Stomach (tissue), 19 donors: ENCODE measurements at places on chromosomes 7 and 10. TPM values are rescaled to one million over a fixed set of nuclear protein-coding genes. Genes with fewer than 3 reads are reported as not detected.

GRCh38 chr7:158444501-158445420 lies 142.9 kb downstream of the PTPRN2 start:
- no peaks in the 10 kb centered on the region for H3K36me3 ChIP-seq
- H3K4me3 ChIP-seq: no peak overlapping the region
- H3K27ac ChIP-seq: no peak overlapping the region
- no peak for DNase-seq
- peaks cover 14% of the 10 kb centered on the region for H3K4me1 ChIP-seq

Gene PUS7
- total RNA-seq: 24.2 TPM

Gene NEUROD6
- total RNA-seq: not detected

Gene ASZ1
- not detected for total RNA-seq

GRCh38 chr10:59991117-59991516 lies 84.8 kb upstream of the CCDC6 start:
- H3K36me3 ChIP-seq: no peaks in the 10 kb centered on the region
- H3K4me3 ChIP-seq: no peak overlapping the region
- no peaks in the 10 kb centered on the region for H3K27me3 ChIP-seq
- peaks cover 5% of the 10 kb centered on the region for H3K4me1 ChIP-seq
- peak; percentile 40 for DNase-seq

- H3K27ac ChIP-seq: no peak overlapping the region
- DNase-seq: no peak
- no peaks in the 10 kb centered on the region for H3K36me3 ChIP-seq
- no peaks in the 10 kb centered on the region for H3K4me1 ChIP-seq
- no peaks in the 10 kb centered on the region for H3K27me3 ChIP-seq
- H3K4me3 ChIP-seq: no peak overlapping the region
These were observed 108.8 kb downstream of the ADCYAP1R1 start for GRCh38 chr7:31160941-31161340.

GRCh38 chr7:24945899-24946298 lies 34.1 kb downstream of the OSBPL3 start:
- no peaks in the 10 kb centered on the region for H3K4me1 ChIP-seq
- no peaks in the 10 kb centered on the region for H3K27me3 ChIP-seq
- no peak for DNase-seq
- H3K36me3 ChIP-seq: no peaks in the 10 kb centered on the region

DNA sequence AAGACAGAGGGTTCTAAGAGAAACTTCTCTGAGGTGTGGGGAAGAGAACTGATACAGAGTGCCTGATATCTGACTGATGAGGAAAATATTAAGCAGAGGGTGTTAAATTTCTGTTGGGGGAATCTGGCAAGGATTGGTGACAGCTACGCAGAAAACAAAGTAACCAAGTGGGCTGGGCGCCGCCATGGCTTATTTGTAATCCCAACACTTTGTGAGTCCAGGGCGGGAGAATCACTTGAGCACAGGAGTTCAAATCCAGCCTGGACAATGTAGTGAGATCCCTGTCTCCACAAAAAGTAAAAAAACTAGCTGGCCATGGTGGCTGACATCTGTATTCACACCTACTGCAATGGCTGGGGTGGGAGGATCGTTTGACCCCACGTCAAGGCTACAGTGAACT lies 2.1 kb upstream of the C7orf25 start:
- no peak overlapping the region for H3K4me3 ChIP-seq
- H3K27me3 ChIP-seq: no peaks in the 10 kb centered on the region
- H3K36me3 ChIP-seq: peaks cover 37% of the 10 kb centered on the region

DNA sequence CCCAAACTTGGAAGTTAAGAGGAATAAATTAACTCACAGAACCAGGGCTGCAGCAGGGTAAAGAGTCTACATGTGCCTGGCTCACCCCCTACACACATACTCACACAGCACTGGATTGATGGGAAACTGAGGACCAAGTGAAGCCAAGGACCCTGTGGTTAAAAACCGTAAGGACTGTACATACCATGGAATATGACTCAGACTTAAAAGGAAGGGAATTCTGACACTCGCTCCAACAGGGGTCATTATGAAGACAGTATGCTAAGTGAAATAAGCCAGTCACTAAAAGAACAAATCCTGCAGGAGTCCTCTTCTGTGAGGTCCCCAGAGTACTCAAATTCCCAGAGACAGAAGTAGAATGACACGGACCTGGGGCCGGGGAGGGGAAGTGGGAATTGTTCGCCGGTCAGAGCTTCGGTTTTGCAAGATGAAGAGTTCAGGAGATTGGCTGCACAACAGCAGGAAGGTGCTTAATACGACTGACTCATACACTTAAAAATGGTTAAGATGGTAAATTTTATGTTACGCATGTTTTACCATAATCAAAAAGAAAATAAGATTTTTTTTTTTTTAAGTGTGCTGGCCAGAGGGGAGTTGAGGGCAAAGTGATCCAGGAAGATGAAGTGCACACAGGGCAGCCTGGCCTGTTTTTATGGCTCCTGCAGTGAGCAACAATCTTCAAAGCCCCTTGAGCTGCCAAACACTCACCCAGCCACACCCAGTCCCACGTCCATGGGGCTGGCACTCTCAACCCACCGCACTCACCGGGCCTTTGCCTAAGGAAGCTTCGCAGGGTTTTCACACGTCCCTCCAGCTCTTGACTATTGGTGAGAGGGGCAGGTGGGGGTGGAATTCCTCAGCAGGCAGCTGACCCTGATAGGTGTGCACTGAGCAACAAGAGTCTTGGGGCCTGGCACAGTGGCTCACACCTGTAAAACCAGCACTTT lies 26.4 kb downstream of the DRGX start:
- no peak for DNase-seq
- H3K4me1 ChIP-seq: no peaks in the 10 kb centered on the region
- no peak overlapping the region for H3K27ac ChIP-seq

Gene VENTX
- 3.2 TPM for total RNA-seq

DNA sequence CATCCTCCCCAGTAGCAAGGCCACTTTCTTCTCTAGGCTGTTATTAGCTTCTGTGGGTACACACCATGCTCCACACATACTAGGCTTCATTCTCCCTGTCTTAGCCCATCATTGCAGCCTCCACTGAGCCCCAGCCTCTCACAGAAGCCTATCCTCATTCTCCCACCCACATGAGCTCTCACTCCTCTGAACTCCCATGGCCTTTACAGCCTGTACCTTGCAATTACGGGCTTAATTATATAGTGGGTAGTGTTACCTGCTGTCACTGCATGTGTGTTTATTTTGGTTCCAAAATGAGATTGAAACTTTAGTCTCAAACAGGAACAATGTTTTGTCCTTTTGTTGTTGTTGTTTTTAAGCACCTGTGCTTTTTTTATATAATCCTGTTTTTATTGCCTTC lies 460.0 kb downstream of the KCNMA1 start:
- no peak overlapping the region for H3K27ac ChIP-seq
- H3K4me1 ChIP-seq: no peaks in the 10 kb centered on the region
- H3K27me3 ChIP-seq: no peaks in the 10 kb centered on the region

DNA sequence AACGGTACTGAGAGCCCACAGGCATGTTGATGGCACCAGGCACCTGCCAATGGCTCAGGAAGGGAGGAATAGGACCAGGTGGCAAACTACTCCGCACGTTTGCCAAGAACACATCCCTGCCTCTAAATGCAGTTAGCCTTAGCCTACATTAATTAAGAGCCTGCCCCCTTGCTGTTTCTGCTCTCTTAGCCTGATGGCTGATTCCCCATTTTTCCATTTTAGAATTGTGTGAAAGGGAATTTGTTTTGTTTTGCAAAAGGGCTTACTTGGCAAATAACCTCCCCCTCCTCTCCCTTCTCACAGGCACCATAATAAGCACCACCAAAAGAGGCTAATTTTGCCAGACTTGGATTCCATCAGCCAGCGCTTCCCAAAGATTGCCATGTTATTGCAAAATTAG lies 1203.2 kb downstream of the SORCS3 start:
- no peak overlapping the region for H3K27ac ChIP-seq
- no peak overlapping the region for H3K4me3 ChIP-seq
- DNase-seq: no peak
- no peaks in the 10 kb centered on the region for H3K36me3 ChIP-seq
- no peaks in the 10 kb centered on the region for H3K4me1 ChIP-seq

DNA sequence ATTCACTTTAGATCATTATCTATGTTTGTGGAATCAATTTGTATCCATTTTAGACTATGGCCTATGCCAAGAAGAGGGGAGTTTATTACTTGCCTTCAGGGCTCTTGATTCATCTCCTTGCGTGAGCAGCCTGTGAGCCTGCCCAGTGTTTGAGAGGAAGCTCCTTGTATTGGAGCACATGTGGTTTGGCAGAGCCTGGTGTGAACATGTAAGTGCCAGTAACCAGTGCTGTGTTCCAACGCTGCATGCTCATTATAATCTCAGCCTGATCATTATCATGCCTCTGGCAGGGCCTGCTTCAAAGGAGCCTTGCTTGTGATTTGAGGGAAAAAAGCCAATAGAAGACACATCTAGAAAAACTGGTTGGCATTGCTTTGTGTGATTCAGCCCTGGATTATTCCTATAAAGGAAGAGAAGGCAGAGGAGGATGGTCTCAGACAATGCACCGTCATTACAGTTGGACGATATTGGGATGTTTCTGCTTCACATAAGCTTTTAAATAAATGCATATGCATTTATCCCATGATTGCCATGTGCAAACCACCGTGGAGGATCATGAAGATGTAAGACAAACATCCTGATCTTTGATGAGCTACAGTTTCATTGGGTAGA lies 203.4 kb upstream of the AHR start:
- H3K27me3 ChIP-seq: no peaks in the 10 kb centered on the region
- peaks cover 26% of the 10 kb centered on the region for H3K4me1 ChIP-seq
- H3K27ac ChIP-seq: no peak overlapping the region
- DNase-seq: peak; percentile 51
- no peaks in the 10 kb centered on the region for H3K36me3 ChIP-seq

DNA sequence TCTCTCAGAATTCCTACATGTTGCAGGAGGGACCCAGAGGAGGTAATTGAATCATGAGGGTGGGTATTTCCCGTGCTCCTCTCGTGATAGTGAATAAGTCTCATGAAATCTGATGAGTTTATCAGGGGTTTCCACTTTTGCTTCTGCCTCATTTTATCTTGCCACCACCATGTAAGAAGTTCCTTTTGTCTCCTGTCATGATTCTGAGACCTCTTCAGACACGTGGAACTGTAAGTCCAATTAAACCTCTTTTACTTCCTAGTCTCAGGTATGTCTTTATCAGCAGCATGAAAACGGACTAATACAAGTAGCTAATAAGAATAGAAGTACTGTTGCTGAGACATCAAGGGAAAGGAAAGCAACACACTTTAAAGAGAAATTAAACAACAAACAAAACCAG lies 143.4 kb downstream of the CCDC71L start:
- peaks cover 3% of the 10 kb centered on the region for H3K27me3 ChIP-seq
- DNase-seq: no peak
- no peaks in the 10 kb centered on the region for H3K36me3 ChIP-seq
- H3K27ac ChIP-seq: no peak overlapping the region
- no peaks in the 10 kb centered on the region for H3K4me1 ChIP-seq

DNA sequence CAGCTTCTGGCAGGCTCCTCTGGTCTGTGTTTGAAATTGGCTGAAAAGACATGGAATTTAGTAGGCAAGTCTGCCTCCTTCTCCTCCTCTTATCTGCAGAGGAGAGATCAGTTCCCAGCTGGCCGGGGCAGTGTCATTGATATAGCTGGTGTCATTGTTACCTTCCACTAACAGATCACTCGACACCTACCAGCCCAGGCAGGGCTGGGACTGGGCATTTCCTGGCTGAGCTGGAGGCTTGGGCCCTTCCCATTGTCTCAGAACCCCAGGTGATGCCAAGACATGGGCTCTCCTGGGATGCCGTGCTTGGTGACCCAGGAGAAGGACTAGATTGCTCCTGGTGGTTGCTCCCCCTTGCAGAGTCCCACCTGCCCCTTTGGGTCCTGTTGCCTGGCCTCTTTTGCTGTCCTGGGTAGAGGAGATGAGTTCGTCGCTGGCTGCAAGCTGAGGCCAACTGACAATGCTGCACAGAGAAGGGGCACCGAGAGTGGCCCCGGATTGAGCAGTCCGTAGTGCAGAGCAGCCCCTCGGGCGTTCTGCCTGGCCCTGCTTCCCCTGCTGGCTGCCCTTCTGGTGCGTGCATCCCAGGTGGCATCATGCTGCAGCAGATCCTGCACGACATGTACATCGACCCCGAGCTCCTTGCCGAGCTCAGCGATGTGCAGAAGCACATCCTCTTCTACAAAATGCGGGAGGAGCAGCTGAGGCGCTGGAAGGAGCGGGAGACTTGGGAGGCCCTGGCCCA lies at the start of gene SH2D4B:
SH2D4B (plus strand) TSS at position 167 of the 745 bp plus-strand sequence; CDS start at position 597, 430 bp downstream.
- no peak within 1 kb of the TSS for H3K4me3 ChIP-seq
- H3K36me3 ChIP-seq: no peaks in the 10 kb centered on the region
- H3K4me1 ChIP-seq: peaks cover 9% of the 10 kb centered on the region
- no peak for DNase-seq
- H3K27ac ChIP-seq: no peak within 1 kb of the TSS
- no peaks in the 10 kb centered on the region for H3K27me3 ChIP-seq

Gene INA
- total RNA-seq: 1.8 TPM

GRCh38 chr10:119713744-119714483 lies 11.9 kb upstream of the INPP5F start:
- H3K27me3 ChIP-seq: no peaks in the 10 kb centered on the region
- no peak overlapping the region for H3K4me3 ChIP-seq
- H3K4me1 ChIP-seq: no peaks in the 10 kb centered on the region
- H3K36me3 ChIP-seq: no peaks in the 10 kb centered on the region
- DNase-seq: no peak
- H3K27ac ChIP-seq: no peak overlapping the region

- no peak for DNase-seq
- no peak overlapping the region for H3K27ac ChIP-seq
These were observed 99.4 kb downstream of the ZMIZ1 start for GRCh38 chr10:79168210-79168609.

Gene ARHGEF35
- total RNA-seq: 3.8 TPM

DNA sequence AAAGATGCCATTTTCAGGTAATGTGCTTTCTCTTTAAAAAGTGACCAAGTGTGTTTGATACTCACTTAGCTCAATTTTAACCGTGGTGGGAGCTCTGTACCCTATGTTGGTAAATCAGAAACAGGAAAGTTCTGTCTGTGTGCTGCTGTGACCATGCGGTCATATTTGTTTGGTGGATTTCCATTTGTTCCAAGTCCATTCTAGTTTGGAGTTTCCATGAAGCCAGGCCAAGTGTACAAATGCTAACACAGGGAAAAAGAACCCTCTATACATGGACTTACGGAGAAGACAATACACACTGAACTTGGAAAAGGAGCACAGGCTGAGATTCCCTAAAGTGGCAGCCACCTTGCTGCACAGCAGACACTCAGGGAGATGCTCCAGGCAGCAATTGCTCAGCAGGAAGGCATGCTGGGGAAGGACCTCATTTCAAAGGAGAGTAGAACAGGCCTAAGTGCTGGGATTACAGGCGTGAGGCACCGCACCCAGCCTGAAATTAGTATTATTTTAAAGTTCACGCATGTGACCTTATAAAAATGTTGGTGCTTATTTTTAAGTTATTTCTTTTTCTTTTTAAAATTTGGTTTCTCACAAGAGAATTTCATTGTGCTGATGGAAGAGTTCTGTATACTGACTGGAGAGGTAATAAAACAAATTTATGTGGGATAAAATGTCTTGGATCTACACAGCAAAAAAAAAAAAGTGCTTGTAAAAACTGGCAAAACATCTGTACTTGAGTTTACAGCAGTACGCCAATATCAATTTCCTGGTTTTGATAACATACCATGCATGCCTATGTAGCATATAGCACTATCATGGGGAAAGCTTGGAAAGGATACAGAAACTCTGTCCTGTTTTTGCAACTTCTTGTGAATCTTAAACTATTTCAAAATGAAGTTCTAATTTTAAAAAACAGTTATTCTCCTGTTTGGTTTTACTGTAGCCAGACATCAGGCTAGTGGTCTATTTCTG lies 436.2 kb downstream of the KCNMA1 start:
- no peak overlapping the region for H3K4me3 ChIP-seq
- no peak overlapping the region for H3K27ac ChIP-seq
- H3K36me3 ChIP-seq: no peaks in the 10 kb centered on the region
- no peaks in the 10 kb centered on the region for H3K27me3 ChIP-seq
- H3K4me1 ChIP-seq: no peaks in the 10 kb centered on the region
